B cell (primary cell): ENCODE measurements at places on chromosomes 4 and X. TPM values are rescaled to one million over a fixed set of nuclear protein-coding genes. Genes with fewer than 3 reads are reported as not detected.

GRCh38 chr4:156756118-156756517 is 215.5 kb downstream of the PDGFC start:
- DNase-seq = no peak

DNA sequence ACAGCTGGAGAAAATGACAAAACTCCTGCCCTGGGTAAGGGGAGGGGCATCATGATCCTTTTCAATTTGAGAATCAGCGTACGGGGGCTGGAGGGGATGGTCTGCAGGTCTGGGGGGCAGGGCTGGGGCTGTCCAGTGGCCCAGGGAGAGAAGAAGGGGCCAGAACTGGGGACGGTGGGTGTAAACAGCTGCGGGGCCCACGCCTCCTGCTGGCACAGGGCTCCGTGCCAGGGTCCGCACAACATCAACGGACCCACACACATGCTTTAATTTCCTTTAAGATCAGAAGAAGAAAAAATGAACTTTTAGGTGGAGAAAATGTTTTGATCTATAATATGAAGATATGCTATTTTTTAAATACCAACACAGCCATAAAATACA is 52.1 kb downstream of the PSAPL1 start:
- no peak for DNase-seq

DNA sequence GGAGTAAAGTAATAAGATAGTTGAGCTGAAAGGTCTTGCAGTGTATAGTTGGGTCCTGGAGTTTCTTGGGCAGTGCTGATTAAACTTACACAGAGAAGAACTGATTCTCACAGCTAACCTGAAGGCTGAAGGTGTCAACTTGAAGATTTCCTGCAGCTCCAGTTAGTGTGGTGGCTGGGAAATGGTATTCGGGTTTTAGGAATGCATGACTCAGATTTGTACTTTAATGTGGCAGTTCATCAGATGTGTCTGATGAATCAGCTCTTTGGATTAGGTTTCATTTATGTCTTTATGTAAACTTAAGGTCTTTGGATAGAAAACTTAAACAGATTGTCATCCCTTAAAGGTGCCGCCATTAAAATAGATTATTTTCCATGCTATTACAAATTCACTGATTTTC is 200.0 kb downstream of the IL1RAPL1 start:
- no peak for DNase-seq

GRCh38 chrX:38112566-38112965 is 106.2 kb downstream of the SYTL5 start:
- DNase-seq = no peak

- DNase-seq = no peak
Measured at GRCh38 chr4:77432717-77433417, 172.8 kb upstream of the CXCL13 start.

MAPK10 gene
- 0.03 and 0.10 TPM in 2 replicates for polyA plus RNA-seq

DNA sequence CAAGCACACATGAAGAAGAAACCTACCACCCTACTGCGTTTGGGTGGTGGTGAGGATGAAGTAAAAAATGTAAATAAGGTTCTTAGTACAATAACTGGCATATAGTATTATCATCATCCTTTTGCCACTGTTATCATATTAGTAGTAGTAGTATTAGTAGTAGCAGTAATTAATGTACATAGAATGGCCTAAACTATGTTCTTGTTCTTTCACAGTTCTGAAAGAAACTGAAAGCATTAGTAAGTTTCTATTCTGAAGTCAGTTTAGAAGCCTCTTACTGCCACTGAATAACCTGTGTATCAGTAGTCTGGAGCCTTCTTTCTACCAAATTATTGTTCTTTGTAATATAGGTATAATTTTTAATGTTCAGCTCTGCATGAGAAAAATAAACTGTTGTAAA is 21.0 kb downstream of the COL4A6 start:
- DNase-seq = no peak

- DNase-seq = no peak
Measured at GRCh38 chr4:55330241-55330640, 15.8 kb upstream of the SRD5A3 start.

GRCh38 chrX:46561824-46562657 is 11.5 kb upstream of the CHST7 start:
- peak; percentile 64 for DNase-seq

GRCh38 chrX:153828723-153829548 is 1.4 kb downstream of the PDZD4 start:
- DNase-seq = no peak

GATA1 gene
- polyA plus RNA-seq = 0.16 TPM in 1 of 2 replicates, not detected in the other

DNA sequence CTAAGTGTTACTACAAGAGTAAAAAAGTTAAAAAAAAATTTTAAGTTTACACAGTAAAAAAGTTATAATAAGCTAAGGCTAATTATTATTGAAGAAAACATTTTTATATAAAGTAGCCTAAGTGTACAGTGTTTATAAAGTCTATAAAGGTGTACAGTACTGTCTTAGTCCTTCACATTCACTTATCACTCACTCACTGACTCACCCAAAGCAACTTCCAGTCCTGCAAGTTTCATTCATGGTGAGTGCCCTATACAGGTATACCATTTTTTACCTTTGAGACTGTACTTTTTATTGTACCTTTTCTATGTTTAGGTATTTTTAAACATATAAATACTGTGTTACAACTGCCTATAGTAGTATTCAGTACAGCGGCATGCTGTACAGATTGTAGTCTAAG is 74.2 kb downstream of the TMEM165 start:
- no peak for DNase-seq

DNA sequence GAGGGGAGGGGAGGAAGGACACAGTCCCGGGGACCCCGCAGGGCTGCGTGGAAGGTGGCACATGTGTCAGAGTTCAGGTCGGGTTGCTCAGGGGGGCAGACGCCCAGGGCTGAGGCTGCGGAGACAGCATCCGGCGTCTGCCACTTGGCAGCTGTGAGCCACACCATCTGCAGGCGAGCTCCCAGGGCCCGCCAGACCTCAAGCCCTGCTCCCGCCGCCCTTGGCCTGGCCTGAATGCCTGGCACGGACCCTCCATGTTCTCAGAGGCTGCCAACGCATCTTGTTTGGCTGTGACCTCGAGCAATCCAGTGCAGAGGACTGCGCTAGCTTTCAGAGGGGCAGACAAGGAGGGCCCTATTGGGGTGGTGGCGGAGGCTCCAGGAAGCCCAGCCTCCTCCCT is 5.1 kb downstream of the BGN start:
- DNase-seq = no peak

- DNase-seq = no peak
Measured at GRCh38 chr4:67714955-67715354, 14.0 kb upstream of the UBA6 start.

MAGEC1 gene
- polyA plus RNA-seq = not detected in 2 replicates

GRCh38 chrX:72023071-72023470 is 108.6 kb downstream of the RTL5 start:
- no peak for DNase-seq

CYTL1 gene
- not detected in 2 replicates for polyA plus RNA-seq

GRCh38 chrX:107574711-107575110 is 53.6 kb upstream of the PRPS1 start:
- DNase-seq = no peak

DNA sequence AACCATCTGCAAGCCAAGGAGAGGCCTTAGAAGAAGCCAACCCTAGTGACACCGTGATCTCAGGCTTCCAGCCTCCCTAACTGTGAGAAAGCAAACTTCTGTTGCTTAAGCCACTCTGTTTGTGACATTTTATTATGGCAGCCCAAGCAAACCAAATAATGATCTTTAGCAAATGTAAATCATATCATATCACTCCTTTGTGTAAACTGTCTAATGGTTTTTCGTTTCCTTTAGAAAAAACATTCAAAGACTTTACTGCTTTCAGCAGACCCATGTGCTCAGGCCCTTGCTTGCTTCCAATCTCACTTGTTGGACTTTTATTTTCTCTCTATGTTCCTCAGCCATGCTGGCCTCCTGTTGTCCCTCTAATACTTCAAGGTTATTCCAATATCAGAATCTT is 192.2 kb upstream of the HS3ST1 start:
- DNase-seq = no peak

GRCh38 chr4:3223956-3224748 is 24.8 kb upstream of the MSANTD1 start:
- DNase-seq = no peak

GRCh38 chrX:123337886-123338639 is 154.0 kb downstream of the GRIA3 start:
- no peak for DNase-seq

HEPH gene
- not detected in 2 replicates for polyA plus RNA-seq

DNA sequence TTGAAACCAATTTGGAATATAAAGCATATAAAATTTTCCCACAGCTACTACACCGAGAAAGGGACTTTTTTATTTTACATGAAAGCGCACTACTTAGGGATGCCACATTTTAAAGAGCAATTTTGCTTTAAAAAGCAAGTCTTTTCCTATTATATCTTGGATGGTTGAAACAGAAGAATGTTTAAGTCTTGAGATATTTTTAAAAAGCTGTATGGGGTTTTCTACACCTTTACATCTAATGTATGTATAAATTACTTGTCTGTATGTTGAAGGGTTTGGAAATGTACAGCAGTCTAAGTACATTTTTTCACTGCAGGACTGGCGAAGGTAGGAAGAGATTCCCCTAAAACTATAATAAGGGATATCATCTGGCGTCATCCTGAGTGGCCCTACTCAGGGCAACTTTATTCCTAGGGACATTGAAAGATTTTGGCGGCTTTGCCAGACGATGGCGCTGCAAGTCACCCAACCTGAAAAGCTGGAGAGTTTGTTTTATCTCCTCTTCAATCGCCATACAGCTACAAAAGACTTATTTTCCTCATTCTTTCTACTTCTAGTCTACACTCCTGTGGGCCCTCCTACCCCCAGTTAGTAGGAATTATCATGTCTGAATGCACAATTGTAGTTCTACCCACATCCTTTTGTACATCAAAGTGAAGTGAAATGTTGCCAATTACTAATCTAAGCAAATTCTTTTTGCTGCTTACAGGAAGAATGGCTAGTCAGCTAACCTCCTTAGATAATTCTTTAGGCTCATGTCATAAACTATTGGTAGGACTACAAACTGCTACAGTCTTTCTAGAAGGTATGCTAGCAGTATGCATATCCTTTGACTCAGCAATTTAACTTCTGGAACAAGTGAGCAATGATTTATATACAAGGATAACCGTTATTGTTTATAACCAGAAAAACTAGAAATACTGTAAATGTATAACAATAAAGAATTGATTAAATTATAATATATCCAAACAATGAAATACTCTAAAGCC is 782 bp upstream of the NEK1 start:
- DNase-seq = peak; percentile 82

BRS3 gene
- polyA plus RNA-seq = not detected in 2 replicates

SOWAHB gene
- polyA plus RNA-seq = not detected in 2 replicates

DNA sequence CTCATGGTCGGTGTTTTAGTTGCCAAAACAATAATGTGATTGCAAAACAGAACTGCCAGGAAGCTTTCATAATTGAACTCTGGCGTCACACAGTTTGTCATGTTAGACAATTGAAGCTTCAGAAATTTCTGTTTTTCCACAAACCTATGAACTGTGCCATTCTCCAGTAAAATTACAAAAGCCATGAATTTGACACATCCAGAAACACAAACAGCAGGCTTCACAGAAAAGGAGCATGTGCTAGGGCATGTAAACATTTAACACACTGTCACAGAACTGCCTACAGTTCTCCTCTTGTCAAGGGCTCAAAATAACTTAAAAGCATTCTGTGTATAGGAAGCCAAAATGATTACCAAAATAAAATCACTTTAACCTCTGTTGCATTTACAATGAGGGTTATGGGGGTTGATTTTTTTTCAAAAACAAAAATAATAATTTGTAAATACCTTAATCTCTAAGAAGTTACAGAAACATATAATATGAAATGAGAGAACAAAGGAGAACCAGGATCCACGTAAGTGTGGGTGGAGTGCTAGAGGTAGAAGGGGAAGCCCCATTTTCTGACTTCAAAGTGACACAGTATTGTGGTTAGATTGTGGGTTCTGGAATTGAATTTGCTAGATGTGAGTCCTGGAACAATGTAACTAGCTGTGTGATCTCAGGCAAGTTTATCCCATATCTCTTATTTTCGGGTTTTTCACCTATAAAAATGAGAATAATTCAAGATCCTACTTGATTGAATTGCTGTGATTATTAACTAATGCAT is 295.0 kb downstream of the CENPC start:
- no peak for DNase-seq

SAT1 gene
- 479 and 961 TPM in 2 replicates for polyA plus RNA-seq

- no peak for DNase-seq
Measured at GRCh38 chr4:105389167-105389566, 84.7 kb downstream of the PPA2 start.

C4orf46 gene
- 4.6 and 18.0 TPM in 2 replicates for polyA plus RNA-seq

DNA sequence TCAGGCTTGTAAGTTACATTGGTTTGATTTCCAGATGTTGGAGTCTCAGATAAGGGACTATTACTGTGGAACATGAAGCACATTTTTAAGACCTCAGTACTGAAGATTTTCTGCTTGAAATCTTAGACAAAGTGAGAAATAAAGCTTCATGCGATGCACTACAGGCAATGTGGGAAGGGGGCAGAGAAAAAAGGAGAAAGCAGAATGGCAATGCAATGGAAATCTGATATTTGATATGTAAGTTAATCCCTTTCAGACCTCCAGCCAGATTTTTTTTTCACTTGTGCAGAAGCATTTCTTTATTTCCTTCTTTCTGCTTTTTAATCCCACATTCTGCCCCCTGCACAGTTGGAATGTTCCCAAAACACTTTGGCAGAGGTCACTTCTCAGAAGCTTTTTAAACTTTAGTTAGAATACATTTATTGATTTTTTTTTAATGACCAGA is 174.3 kb downstream of the ADGRL3 start:
- DNase-seq = no peak

RASL11B gene
- polyA plus RNA-seq = 0.17 and 0.36 TPM in 2 replicates

SH3TC1 gene
- 63.8 and 112 TPM in 2 replicates for polyA plus RNA-seq

DNA sequence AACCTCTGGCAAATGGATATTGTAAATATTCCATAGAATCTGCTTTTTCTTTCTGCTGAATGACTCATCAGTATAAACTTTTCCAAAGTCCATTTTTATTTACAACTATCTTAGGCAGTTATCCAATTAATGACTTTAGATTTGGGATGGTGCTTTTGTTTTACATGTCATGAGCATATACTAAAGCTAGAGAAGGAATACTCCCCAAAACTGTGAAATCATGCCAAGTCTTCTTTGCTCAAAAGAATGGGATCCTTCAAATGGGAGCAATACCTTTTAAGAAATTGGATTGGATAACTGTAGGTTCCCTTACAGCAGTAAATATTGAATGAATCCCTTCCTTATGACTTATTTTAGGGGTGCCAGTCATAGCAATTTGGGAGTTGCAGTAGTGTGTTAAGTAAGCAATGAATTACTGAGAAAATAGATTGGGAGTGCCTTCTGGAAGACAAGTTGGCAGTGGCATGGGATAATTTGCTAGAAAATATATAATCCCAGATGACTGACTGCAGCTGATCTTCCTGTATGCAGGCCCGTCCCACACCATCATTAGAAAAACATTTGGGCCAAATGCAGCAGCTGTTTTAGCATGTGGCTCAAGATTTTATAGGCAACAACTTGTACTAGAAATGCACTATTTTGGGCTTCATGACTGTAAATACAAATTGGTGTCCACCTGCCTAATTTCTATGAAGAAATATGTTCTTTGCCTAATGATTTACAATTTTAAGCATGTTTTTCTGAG is 2.8 kb downstream of the TMPRSS11D start:
- DNase-seq = no peak

DNA sequence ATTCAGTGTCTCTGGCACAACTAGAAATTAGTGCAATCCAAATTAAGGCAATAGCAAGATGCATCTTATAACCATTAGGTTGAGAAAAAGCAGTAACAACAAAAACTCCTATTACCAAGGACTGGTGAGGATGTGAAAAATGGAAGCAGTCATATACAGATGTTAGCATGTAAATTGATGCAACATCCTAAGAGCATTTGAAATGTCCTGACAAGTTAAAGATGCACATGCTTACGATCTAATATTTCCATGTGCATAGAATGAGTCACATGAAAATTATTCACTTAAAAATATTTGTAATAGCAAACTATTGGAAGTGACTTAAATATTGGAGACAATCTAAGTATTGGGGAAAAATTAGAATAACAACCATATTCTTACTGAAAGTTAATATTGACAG is 163.0 kb downstream of the FAM13A start:
- no peak for DNase-seq
